CD4-positive, CD25-positive, alpha-beta regulatory T cell (primary cell): ENCODE measurements at places on chromosomes 6 and 20. TPM values are rescaled to one million over a fixed set of nuclear protein-coding genes. Genes with fewer than 3 reads are reported as not detected.
A peak's percentile ranks its signal among the peaks of the same experiment; 100 is the strongest.

TFAP2D gene
- not detected for polyA plus RNA-seq

DLK2 gene
- 0.87 TPM for polyA plus RNA-seq

ZC3H12D gene
- polyA plus RNA-seq = 8.1 TPM

HRH3 gene
- not detected for polyA plus RNA-seq

HLA-C gene
- polyA plus RNA-seq = 1,832 TPM

QRSL1 gene
- polyA plus RNA-seq = 11.3 TPM

EDN3 gene
- not detected for polyA plus RNA-seq

RBBP8NL gene
- polyA plus RNA-seq = not detected

FOXA2 gene
- not detected for polyA plus RNA-seq

GTSF1L gene
- polyA plus RNA-seq = 3.0 TPM

DNA sequence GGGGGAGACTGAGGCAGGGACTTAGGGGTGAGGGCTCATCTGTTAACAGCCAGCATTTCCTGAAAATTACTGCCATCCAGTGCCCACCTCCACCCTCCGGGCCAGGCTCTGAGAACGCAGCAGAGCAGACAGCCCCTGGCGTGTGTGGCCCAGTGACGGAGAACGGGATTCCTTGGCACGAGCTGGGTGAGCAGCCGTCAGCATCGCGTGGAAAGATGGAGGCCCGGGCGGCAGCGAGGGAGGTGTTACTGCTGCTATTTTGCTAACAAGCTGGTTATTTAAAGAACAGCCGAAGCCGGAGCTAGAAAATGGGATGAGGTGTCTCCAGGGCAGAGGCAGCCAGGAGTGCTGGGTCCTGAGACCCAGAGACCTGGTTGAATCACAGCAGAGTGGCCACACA is 62.7 kb downstream of the DLGAP4 start:
- H3K4me3 ChIP-seq = no peak overlapping the region
- H3K27ac ChIP-seq = no peak overlapping the region
- peaks cover 3% of the 10 kb centered on the region for H3K27me3 ChIP-seq
- no peaks in the 10 kb centered on the region for H3K36me3 ChIP-seq
- DNase-seq = no peak

GRCh38 chr6:137958811-137959565 is 91.9 kb downstream of the TNFAIP3 start:
- no peak overlapping the region for H3K4me3 ChIP-seq
- DNase-seq = no peak
- no peaks in the 10 kb centered on the region for H3K27me3 ChIP-seq
- no peak overlapping the region for H3K27ac ChIP-seq
- H3K36me3 ChIP-seq = no peaks in the 10 kb centered on the region

DNA sequence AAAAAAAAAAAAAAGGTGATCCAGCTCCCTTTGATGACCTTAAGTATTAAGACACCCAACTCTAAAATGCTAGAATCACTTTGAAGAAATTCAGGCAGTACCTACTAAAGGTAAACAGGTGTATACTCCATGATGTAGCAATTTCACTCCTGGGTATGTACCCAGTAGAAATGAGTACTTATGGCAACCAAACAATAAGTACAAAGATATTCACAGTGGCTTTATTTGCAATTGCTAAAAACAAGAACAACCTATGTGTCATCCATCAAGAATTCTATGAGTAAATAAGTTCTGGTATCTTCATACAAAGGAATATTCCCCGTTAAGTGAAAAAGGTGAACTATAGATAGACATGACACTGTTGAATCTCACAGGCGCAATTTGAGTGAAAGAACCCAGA is 29.4 kb downstream of the MDGA1 start:
- H3K4me1 ChIP-seq = no peaks in the 10 kb centered on the region
- H3K27ac ChIP-seq = no peak overlapping the region
- H3K4me3 ChIP-seq = no peak overlapping the region
- H3K27me3 ChIP-seq = no peaks in the 10 kb centered on the region
- H3K36me3 ChIP-seq = no peaks in the 10 kb centered on the region

- no peaks in the 10 kb centered on the region for H3K36me3 ChIP-seq
- no peak overlapping the region for H3K27ac ChIP-seq
- no peak for DNase-seq
- no peak overlapping the region for H3K4me3 ChIP-seq
- no peaks in the 10 kb centered on the region for H3K27me3 ChIP-seq
Observed at GRCh38 chr20:43947316-43947710, 32.7 kb downstream of the TOX2 start.

- H3K4me3 ChIP-seq = no peak overlapping the region
- H3K27ac ChIP-seq = no peak overlapping the region
- H3K36me3 ChIP-seq = peaks cover 82% of the 10 kb centered on the region
- no peak for DNase-seq
- H3K4me1 ChIP-seq = peaks cover 8% of the 10 kb centered on the region
Observed at GRCh38 chr6:142760152-142760551, 184.8 kb downstream of the HIVEP2 start.

DNA sequence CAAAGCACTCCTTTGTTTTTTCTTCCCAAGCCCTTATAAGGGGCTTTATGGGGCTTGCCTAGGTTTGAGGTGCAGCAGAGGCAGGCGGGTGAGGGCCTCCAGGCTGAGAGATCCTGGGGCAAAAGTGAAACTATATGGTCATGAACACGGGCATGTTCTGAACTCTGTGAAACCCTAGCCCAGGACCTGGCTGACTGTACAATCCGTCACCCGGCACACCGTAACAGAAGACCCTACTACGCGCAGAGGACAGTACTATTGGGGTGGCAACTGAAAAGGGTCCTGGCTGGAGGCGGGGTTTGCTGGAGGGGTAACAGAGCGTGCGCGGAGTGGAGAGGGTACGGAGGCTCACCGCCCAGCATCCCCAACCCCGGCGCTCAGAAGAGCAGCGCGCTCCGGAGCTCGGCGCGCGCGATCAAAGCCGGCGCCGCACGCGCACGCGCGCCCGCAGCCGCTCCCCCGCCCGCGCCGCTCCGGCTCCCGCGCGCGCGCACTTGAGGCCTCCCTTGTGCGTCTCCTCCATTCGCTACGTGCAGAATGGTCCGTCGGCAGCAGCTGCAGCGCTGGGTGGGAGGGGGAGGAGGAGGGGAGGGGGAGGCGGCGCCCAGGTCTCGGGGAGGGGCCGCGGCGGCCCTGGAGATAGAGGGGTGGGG is 54.2 kb downstream of the MRPL14 start:
- peak; percentile 76 for DNase-seq

- peaks cover 39% of the 10 kb centered on the region for H3K4me1 ChIP-seq
- no peak overlapping the region for H3K27ac ChIP-seq
- no peaks in the 10 kb centered on the region for H3K36me3 ChIP-seq
- no peak for DNase-seq
Observed at GRCh38 chr6:137903933-137904821, 37.1 kb downstream of the TNFAIP3 start.

DNA sequence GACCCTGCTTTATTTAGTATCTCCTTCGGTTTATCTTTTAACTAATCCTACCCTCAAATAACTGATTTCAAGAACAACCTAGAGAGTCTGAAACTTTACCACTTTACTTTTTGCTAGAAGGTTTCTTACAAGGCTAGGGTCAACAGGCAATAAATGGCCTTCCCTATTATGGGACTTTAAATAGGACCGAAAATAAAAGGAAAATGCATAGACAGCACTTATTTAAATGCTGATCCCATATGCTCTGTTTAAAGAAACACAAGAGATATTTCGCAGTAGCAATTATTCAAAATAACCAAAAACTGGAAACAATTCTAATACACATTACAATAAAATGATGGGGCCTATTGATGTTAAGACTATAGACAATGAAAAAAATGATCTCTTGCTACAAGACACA is 13.7 kb downstream of the MCUR1 start:
- peaks cover 37% of the 10 kb centered on the region for H3K36me3 ChIP-seq
- H3K27me3 ChIP-seq = no peaks in the 10 kb centered on the region
- no peak overlapping the region for H3K27ac ChIP-seq
- no peak overlapping the region for H3K4me3 ChIP-seq

DNA sequence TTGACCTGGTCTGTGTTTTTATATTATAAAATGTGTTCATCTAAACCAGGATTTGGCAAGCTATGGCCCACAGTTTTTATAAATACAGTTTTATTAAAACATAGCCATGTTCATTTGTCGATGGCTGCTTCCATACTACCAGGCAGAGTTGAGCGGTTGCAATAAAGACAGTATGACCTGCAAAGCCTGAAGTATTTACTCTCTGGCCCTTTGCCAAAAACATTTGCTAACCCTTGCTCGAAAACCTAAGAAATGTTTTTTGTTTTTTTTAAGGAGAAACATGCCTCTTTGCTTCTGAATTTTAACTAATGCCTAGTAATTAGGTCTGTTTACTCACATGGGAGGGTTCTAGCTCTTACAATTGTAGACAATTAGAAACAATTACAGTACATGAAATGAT is 67.4 kb upstream of the SMIM28 start:
- DNase-seq = no peak
- no peak overlapping the region for H3K4me3 ChIP-seq
- H3K27me3 ChIP-seq = no peaks in the 10 kb centered on the region

DNA sequence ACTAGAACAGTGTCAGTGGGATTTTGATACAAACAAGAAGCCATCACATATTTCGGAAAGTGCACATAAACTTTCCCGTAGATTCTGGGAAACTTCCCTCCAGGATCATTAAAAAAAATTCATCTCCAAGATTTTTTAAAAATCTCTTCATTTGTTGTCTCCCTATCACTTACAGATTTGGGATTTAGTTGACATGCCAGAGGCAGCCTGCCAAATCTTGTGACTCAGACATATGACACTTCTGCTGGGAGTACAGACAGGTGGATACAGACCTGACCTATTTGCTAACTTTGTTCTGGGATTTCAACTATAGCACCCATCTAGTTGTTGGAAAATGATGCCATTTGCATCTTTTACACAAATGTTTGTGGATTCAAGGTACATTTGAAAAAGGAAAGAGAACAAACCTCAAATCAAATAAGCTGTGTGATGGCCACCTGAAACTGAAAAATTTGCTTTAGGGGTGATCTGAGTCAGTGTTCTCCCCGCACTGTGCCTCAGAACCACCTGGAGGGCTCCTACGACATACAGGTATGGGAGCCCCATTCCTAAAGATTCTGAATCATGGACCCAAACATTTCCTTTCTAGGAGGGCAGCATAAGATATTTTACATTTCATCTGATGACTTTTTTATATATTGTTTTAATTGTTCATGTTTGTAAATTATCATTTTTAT is 21.9 kb upstream of the CD2AP start:
- H3K4me1 ChIP-seq = no peaks in the 10 kb centered on the region
- no peak for DNase-seq
- no peak overlapping the region for H3K4me3 ChIP-seq
- H3K27ac ChIP-seq = no peak overlapping the region

DNA sequence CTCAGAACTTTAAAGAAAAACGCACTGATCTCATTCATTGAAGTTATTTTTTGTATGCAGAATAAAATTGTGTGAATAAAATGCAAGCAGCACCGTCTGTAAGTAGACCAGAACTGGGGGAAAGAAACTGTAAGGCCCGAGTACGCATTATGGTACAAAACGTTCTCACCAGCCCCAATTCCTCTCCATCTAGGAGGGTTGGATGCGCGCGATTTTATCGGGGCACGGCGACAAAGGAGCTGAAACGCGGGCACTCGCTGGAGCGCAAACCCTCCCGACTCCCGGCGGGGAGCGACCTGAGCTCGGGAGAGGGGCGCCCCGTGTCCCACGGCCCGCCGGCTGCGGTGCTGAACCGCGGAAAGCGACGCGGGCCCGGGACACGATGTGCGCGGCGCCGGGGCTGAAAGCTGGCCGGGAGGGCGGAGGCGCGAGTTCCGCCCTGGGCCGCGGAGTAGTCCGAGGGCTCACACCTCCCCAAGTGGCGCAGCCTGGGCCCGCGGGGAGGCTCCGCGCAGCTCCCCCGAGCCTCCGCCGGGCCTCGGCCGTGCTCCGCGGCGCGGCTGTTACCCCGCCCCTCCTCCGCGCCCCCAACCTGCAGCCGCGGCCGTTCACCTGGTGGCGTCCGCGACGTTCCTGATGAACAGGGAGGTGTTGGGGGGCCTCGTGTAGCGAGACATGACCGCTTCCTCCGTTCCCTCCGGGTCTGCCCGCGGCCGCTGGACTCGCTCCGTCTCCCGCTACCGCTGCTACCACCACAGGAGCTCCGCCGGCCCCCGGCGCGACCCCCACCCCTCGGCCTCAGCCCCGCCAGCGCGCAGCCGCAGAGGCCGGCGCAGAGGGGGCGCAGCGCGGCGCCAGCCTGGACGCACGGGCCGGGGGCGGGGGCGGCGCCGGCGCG is at the start of gene SRSF12:
Gene SRSF12, minus strand, starts transcription at position 861 of the 898 bp plus-strand sequence. Its CDS starts 184 bp downstream, at position 677.
- peaks cover 3% of the 10 kb centered on the region for H3K27me3 ChIP-seq
- H3K27ac ChIP-seq = no peak within 1 kb of the TSS
- peak within 1 kb of the TSS; percentile 70 for H3K4me3 ChIP-seq
- peaks cover 10% of the 10 kb centered on the region for H3K4me1 ChIP-seq
- peak; percentile 32 for DNase-seq
- H3K36me3 ChIP-seq = no peaks in the 10 kb centered on the region

DNA sequence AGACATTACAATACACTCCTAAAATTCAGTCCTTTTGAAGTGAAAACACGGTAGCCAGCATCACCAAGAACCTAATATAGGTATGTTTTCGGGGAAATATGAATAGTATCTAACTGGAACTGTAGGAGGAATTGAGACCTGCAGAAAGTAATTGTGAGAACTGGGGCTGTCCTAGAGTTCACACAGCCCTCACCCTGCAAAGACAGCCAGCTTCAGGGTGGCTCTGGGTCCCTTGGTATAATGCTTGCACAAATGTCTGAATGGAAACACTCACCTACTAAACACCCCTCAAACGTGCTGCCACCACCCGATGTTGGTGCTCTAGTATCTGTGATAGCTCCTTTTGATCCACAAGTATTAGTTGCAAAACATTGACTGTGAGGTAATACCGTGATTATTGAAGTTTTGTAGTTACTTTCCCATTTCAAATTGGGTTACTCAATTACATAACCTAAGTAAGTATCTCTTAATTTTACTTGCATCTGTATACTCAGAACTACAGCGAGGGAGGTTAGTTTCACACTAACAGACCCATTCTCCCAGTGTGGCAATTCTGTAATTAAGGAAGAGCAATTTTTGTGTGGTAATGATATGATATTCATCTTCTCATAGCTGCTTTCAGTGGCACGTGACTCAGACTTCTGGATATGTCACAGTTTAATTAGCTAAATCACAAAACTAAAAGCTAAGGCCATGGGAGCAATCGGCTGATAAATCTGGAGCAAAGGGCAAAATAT is 129.5 kb downstream of the INSM1 start:
- H3K27ac ChIP-seq = no peak overlapping the region
- no peak for DNase-seq
- H3K27me3 ChIP-seq = no peaks in the 10 kb centered on the region
- no peak overlapping the region for H3K4me3 ChIP-seq
- H3K4me1 ChIP-seq = no peaks in the 10 kb centered on the region
- H3K36me3 ChIP-seq = peaks cover 38% of the 10 kb centered on the region

- H3K27ac ChIP-seq = no peak overlapping the region
- H3K4me3 ChIP-seq = no peak overlapping the region
- H3K27me3 ChIP-seq = no peaks in the 10 kb centered on the region
Observed at GRCh38 chr6:144158133-144158532, 7.8 kb downstream of the STX11 start.

GRCh38 chr6:12012038-12012557 is at the start of gene HIVEP1:
TSS of gene HIVEP1 (plus strand) at chr6:12012312. CDS start at chr6:12015629, 3,317 bp downstream.
- peak within 1 kb of the TSS; percentile 89 for H3K4me3 ChIP-seq
- H3K4me1 ChIP-seq = peaks cover 31% of the 10 kb centered on the region
- H3K36me3 ChIP-seq = peaks cover 21% of the 10 kb centered on the region
- peak within 1 kb of the TSS; percentile 99 for H3K27ac ChIP-seq
- no peak for DNase-seq
